ENCODE measurements at places on chromosomes 12 and 14.
A peak's percentile ranks its signal among the peaks of the same experiment; 100 is the strongest.

DNA sequence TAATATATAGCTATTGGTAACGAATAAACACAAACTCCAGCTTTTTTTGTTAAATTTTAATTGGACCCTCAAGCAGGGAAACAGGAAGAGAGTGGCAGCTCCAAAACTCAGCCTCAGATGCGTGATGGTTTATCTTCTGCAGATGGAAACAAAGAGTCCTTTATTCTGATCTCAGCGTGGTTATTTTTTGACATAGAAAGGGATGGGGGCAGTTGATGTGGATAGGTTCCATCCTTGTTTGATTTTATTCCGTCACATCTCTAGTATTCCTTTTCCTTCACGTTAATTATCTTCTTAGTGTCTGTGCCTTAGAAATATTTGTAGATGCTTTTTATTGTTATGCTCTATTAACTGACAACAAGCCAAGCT, 447.6 kb upstream of the SEL1L start:
- DNase-seq, result no peak

- no peak for DNase-seq
Measured at GRCh38 chr12:89983622-89984021, 275.0 kb upstream of the ATP2B1 start.

GRCh38 chr12:39301422-39301821, 141.5 kb downstream of the KIF21A start:
- no peak for DNase-seq

- DNase-seq, result no peak
Measured at GRCh38 chr12:27987331-27987730, 14.8 kb upstream of the PTHLH start.

GRCh38 chr14:80419345-80419744, 208.0 kb upstream of the DIO2 start:
- DNase-seq, result no peak

GRCh38 chr12:90816353-90817089, 138.5 kb downstream of the CCER1 start:
- DNase-seq, result no peak

DNA sequence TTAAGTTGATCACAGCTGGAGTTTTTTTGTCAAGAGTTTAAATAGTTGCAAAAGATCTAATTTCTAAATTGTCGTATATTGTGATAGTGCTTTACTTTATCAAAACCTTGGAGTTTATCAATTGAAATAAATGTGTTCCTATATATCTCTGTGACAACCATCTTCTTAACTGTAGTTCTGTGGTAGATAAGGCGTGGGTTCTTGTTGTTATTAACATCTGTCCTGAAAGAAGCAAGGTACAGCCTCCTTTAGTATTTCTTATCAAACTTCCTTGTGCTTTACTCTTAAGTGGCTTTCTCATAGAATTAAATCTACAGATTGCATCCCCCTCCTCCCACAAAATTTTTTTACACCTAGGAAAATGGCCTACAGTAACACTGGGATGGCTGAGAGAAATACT, 7.3 kb downstream of the SCYL2 start:
- no peak for DNase-seq

DNA sequence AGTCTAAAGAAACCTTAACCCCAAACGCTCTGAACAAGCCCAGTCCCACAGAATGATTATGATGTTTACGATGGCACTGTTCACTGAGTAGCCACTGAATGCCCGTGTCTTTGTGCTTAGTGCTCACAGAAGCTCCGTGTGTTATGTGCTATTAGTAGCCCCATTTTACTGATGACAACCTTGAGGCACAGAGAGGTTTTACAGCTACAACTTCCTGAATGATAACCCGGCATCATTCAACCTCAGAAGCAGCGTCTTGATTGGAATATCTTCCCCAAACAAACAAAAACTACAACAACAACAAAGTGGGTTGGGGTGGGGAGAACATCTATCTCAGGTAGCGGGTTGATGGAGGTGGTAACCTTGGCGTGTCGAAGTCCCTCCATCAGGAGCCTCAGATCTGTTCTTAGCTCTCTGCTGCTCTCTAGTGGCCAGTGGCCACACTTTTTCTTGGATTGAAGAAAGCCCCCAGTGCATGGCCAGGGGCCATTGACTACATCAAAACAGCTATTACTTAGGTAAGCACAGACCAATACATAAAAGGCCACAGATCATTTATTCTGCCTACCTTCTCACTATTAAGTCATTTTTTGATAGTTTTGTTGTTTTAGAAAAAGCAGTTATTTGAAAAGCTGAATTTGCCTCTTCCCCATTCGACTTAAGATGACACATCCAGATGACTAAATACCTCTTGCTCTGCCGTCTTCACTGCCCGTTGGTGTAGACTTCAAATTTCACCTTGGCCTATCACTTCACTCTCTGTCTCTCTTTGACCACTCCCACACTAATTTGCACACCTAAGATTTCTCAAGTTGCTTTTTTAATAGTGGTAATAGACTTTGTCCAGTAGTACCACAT, 376.9 kb downstream of the GALC start:
- peak; percentile 58 for DNase-seq

- no peak for DNase-seq
Measured at GRCh38 chr12:74489543-74489942, 48.1 kb upstream of the ATXN7L3B start.

DNA sequence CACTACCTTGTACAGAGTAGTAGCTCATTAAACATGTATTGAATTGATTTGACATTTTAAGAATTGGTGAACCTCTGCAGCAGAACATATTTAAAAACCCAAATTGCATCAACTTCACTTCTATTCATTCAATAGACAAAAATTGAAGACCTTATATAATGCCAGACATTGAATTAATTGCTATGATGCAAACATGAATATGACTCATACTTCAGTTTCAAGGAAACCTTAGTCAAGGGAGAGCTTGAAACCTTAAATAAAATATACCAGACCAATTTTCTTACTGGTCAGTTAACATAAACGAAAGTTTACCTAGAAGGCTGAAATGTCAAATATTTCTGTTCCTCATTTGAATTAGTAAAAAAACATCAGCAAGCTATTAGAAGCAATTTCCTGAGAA, 5.0 kb upstream of the MGAT4C start:
- DNase-seq, result no peak

DNA sequence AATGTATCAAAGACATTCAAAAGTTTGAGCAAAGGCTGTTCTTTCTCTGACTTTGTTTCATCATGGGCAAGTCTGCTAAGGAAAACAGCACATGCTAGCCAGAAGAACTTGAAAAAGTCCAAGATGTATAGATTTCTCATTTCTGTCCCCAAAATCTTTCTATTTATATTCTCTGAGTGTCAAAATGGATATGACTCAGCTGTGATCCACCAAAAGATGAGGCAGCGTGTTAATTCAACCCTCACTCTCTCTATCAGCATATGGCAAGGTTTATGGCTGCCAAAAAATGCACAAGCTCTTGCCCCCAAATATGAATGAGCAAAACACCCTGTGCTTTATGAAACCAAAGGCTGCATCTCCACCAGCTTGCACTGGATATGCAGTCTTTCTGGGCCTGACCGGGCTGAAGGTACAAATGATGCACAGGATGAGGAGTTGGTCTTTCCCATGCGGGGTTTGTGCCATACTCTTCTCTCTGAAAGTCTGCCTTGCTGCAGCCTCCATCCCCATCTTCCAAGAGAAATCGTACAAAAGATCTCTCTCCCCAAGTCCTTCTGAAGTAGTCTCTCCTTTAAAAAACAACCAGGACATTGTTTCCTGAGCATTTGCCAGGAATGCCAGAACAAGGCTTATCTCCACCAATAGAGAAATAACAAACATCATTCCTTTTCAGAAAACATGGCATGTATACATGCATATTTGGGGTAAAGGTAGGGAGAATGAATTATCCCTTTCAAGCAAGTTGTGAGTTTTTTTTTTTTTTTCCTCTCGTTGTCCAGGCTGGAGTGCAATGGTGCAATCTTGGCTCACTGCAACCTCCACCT, 203.4 kb downstream of the TMX1 start:
- DNase-seq, result no peak

DNA sequence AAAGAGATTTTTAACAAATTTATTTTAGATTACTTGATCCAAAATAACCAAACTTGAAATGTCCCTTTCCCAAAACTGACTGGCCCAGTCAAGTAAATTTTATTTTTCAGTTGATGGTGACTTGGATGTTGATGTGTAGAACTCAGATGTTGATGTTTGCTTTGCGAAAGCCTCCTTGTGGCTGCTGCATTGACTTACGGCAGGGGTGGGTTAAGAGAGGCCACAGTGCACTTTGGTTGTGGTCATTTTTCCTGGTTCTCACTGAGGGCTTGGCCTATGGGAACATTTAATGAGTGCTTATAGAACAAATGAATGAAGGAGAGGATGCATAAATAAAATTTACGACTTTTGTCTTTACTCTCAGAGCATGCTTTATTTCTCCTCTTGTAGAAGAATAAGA, 52.6 kb downstream of the SLCO1B3 start:
- DNase-seq, result no peak

DNA sequence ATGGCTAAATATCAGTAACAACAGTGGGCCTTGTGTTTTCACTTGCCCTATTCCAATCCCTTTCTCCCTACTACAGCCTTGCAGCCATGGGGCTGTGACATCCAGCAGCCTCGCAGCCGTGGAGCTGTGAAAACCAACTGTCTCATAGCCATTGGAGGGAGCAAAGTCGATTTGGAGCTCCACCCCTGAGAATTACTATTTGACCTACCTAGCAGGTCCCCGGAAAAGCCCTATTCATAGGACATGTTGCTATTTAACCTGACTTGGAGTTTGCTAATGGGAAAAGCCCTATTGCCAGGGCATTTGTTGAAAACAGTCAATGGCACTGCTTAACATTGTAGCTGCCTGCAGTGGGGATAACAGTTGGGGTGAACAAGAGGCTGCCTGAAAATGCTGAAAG, 33.3 kb downstream of the ERG28 start:
- DNase-seq, result no peak
